ENCODE measurements at places on chromosomes 1 and 21.
A peak's percentile ranks its signal among the peaks of the same experiment; 100 is the strongest.

GRCh38 chr1:151159373-151159772 lies 2.9 kb downstream of the TNFAIP8L2 start:
- DNase-seq, result no peak

DNA sequence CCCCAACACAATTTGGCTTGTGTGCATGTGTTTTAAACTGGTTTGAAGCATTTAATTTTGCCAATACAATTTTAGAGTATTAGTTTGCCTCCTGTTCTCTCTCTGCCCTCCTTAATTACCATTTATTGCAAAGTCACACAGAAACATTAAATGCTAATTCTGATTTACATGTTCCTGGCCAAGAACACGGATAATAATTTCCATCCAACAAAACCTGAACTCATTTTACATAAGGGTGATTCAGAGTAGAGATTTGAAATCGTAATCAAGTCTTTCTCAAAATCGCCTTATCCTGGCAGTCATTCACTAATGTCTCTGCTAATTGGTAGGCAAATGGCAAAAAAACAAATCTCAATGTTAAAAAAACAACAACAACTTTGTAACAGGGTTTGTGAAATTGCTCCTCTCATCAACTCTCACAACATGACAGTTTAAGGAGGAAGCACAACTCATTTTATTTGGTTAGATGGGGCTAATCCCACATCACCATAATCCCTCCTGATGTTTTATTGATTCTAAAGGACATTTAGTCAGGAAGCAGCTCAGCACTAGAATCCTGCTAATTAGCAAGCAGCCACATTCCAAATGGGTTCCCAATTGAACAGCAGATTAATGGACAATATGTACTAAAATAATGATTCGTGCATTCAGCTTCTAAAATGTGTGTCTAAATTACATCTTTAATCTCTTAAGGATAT lies 55.9 kb downstream of the C1orf87 start:
- DNase-seq, result no peak

DNA sequence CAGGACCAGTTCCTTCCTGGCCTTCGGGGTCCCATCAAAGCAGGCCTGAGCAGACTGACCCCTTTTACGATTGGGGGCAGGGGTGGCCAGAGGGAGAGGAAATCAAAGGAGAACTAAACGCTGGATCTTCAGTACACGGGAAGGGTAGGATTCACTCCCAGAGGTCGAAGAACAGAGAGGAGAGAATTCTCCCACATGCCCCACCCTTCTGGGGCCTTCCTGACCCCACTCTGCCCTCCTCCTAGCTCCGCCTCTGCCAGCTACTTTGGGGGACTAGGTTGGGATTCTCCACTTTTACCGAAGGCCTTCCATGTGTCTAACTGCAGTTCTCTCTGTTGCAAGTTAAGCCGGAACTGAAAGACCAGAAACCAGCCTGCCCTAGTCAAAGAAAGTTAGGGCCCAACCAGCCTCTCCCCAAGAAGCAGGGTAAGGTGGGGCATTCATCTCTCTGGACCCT lies 654 bp upstream of the ARHGEF2 start:
- peak; percentile 63 for DNase-seq

- no peak for DNase-seq
Measured at GRCh38 chr21:24948186-24948585, 659.1 kb downstream of the MRPL39 start.

GRCh38 chr1:53511323-53511932 lies 52.2 kb downstream of the DMRTB1 start:
- DNase-seq, result no peak

- DNase-seq, result no peak
Measured at GRCh38 chr1:7534061-7534825, 236.9 kb upstream of the VAMP3 start.

GRCh38 chr1:17212487-17213121 lies 7.7 kb downstream of the PADI1 start:
- DNase-seq, result no peak

DNA sequence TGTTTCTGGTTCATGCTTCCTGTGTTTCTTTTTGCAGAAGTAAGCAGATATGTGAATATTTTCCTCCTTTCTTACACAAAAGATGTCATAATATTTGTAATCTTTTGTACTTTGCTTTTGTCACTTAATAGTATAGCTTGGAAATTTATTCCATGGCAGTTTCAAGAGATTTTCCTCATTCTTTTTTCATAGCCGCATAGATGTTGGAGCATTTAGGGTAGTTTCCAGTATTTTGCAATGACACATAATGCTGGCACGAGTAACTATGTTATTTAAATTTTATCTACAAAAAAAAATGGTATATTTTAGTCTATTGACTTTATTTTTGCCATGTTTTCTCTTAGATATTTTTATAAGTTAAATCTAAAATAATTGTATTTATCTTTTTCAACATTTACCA lies 40.7 kb downstream of the AGO3 start:
- DNase-seq, result no peak

DNA sequence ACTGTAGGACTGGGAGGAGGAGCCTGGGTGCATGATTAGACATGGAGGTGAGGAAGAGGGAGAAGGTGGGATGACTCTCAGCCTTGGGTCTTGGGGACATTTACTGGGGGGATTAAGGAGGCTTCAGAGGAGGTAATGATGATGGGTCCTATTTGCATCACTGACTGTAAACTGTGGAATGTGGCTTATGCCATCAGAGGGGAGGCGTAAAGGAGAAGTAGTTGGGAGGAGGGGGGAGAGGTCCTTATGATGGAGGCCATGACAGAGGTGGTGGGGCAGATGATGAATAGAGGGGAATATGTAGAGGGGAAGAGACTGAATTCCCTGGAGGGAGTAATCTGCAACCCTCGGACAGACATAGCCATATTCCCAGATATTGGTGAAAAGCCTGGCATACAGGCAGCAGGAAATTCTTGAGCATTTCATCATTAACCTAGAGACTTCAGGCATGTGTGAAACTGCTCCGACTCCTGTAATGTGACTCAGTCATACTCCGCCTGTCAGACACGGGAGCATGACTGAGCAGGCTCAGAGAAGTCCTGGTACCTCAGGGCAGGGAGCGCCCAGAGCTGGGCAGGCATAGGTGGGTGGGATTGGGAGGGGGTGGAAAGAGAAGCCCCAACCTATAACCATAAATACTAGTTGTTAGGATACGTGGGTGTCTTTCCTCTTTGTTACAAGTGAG lies 8.0 kb upstream of the LCE5A start:
- DNase-seq, result no peak

GRCh38 chr1:230674581-230674980 lies 32.3 kb downstream of the COG2 start:
- no peak for DNase-seq

DNA sequence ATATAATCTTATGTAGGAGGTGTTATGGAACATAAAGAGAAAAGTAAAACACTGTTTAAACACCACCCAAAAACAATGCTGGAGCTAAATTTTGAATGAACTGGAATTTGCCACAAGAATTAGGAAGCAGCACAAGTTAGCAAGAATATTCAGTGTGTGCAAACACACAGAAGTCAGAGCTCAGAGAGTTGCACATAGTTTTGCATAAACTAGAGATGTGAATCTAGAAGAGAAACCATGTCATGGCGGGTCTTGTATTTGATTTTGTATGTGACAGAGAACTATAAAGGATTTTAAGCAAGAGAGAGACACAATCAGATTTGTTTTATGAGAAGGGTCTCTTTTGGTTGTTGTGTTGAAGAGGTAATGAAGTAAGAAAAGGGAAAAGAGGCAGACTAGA lies 38.2 kb downstream of the SELENOF start:
- no peak for DNase-seq

DNA sequence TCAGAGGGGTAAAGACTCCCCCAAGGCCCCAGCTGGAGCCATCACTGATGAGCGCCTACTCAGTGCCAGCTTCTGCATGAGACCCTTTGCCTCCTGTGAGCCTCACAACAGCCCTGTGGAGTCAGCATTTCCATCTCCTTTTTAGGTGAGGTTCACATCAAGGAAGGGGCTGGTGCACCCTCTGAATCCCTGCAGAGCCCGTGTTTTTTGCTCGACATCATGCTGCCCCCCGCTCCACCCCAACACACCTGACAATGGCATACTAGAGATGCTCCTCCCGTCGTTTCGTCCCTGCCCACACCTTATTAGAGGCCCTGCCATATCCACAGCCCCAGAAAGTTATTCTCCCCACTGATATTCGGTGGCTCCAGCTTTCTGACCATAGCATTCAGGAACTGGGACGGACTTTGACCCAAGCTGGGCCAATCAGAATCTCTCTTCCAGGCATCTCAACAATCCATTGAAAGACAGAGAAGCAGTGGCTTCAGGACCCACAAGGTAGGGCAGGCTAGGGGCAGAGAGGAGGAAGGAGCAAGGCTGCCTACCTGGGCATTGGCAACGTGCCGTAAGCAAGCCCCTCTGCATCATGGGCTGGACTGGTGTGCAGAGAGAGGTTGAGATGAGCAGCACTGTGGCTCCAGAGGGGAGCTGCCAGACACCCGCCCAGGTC lies 32.7 kb downstream of the EPHA10 start:
- DNase-seq, result no peak

DNA sequence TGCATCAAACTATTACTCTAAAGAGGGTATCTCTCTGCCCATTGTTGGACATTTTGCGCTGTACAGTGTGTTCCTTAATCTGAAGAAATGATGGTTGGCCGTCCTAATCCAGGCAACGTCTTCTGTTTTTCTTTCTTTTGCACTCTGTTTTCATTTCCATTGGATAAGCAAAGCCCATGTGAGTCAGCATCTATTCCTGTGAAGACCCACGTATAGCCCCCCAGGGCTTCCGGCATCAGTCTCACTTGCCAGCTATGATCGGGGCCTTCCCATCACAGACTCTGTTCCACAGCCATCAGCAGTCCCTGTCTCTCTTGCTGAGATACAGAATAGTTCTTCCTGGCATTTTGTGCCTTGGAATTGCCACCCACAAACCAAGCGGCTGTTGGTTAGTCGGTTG lies 29.2 kb upstream of the BRDT start:
- DNase-seq, result no peak

GRCh38 chr1:177755851-177756560 lies 213.9 kb downstream of the SEC16B start:
- no peak for DNase-seq

GRCh38 chr1:201724039-201724765 lies 104.8 kb upstream of the IPO9 start:
- no peak for DNase-seq

DNA sequence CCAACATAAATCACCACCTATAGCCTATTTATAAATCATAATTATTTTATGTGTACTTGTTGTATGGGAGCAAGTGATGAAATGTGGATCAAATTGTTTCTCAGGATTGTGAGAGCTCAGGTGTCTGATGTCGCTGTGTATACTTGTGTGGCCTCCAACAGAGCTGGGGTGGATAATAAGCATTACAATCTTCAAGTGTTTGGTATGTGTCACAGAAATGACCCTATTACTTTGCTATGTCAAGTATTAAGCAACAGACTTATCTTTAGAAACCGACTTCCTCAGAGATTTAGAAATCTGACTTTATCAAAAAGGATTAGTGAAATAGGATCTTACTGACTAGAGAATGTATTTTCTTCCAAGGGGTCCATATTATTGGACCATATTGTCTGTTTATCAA lies 280.9 kb downstream of the TPR start:
- no peak for DNase-seq

Measured in MM.1S (cell line).